ENCODE measurements at places on chromosomes 1 and 21.

- no peak for DNase-seq
Observed at GRCh38 chr1:111894497-111894896, 95.0 kb downstream of the KCND3 start.

GRCh38 chr1:14380408-14380807 is 218.1 kb upstream of the KAZN start:
- no peak for DNase-seq

- no peak for DNase-seq
Observed at GRCh38 chr21:32930673-32931072, 95.1 kb upstream of the OLIG2 start.

DNA sequence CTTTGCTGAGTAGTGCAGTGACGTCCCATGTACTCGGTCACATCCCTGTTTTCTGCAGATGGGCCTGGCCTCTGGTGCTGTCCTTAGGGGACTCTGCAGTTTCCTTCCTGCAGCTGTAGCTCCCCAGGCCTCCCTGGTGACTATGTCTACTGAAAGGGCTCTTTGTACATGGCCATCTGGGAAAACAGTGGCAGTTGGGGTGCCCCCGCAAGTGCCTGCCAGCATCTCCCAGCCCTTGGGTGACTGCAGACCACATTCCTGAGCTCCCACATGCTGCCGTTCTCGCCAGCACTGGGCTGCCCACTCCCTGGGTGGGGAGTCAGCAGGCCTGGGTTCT is 37.5 kb upstream of the KCNA10 start:
- no peak for DNase-seq

DNA sequence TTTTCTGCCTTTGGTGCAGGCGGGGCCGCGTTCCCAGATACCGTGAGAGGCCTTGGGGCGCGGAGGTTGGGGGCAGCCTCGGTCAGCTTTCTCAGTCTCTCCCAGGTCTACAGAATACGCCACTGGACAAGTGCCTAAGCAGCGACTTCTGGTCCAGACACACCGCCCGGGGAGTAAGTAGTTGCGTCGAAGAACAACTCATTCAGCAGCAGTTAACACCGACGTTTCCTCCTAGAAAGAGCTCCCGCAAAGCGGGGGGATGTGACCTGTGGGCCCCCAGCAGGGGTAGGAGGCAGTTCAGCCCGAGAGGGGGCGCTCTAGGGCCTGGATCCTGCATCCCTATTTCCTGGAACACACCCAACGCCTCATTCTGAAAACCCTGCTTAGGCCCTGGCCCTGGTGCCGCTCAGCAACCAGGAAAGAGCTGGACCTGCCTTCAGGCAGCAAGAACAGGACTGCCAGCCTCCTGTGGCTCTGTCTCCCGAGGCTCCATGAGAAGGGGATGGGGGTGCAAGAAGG is 6.5 kb upstream of the BARHL2 start:
- no peak for DNase-seq

GRCh38 chr21:44413566-44414290 is 41.6 kb upstream of the LRRC3 start:
- no peak for DNase-seq

DNA sequence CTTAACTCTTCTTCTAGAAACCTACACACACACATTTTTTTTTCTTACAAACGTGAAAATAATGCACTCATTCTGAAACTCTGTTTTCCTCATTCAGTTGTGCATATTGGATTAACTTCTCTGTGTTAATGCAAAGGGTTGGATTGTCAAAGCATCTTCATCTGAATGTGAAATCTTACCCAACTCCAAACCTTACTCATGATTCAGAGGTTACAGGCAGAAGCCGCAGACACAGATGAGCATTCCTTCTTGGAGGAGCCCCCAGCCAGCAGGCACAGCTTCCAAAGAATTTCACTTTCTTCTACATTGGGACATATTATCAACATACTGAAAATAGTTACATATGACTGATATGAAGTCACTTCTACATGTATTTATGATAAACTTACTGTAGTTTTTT is 15.7 kb downstream of the PATJ start:
- DNase-seq, result peak; percentile 57

GRCh38 chr1:220775240-220775853 is 11.4 kb upstream of the MTARC1 start:
- peak; percentile 13 for DNase-seq

- no peak for DNase-seq
Observed at GRCh38 chr1:205508227-205508714, 3.8 kb downstream of the CDK18 start.

DNA sequence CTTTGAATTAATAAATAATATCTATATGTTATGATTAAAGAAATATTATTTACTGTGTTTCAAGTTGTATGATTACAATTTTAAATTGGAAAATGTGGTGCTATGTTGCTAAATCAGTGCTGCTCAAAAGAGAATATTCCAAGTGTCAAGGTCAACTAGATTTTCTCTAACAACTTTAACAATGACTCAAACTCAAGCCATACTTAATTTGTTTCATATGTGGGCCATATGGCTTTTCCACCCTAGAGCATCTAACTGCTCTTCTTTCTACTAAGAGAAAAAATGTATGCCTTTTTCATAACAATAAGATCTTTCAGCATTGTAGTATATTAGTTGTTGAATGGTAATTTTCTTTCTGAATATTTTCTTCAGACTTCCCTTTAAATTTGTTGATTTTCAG is 8.3 kb upstream of the SYT14 start:
- DNase-seq, result peak; percentile 61

- DNase-seq, result peak; percentile 44
Observed at GRCh38 chr1:177181631-177182291, 11.0 kb downstream of the BRINP2 start.

DNA sequence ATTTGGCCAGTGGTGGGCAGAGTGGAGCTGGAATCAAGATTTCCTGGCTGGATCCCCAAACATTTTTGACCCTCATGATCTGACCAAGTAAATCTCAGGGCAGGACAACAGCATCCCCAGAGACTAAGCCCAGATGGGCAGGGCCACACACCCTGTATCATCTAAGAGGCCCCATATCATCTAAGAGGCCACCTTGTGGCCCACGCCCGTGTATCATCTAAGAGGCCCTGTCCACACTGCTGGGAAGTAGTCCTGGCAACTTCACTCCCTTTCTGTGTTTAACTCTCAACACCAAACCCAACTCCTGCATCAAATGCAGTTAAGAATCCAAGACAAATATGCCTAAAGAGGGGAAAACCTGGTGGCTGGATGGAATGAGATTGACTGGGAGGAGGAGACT is 81.6 kb upstream of the SSX2IP start:
- DNase-seq, result no peak

- DNase-seq, result no peak
Observed at GRCh38 chr1:209879539-209879938, 51.8 kb downstream of the UTP25 start.

- DNase-seq, result no peak
Observed at GRCh38 chr1:25989440-25990234, 8.2 kb downstream of the PAFAH2 start.

DNA sequence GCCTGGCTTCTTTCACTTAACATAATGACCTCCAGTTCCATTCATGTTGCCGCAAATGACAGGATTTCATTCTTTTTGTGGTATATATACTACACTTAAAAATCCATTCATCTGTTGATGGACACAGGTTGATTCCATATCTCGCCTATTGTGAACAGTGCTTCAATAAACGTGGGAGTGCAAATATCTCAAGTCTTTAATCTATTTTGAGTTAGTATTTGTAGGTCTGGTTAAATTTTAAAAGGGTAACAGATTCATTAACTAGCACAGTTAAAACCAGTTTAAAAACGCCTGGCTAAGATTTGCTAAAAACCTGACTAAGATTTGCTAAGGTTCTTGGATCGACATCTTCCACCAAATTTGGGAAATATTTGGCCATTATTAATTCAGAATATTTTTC is 45.7 kb downstream of the CRB1 start:
- DNase-seq, result no peak

- DNase-seq, result no peak
Observed at GRCh38 chr1:175801979-175802378, 58.6 kb upstream of the TNR start.

DNA sequence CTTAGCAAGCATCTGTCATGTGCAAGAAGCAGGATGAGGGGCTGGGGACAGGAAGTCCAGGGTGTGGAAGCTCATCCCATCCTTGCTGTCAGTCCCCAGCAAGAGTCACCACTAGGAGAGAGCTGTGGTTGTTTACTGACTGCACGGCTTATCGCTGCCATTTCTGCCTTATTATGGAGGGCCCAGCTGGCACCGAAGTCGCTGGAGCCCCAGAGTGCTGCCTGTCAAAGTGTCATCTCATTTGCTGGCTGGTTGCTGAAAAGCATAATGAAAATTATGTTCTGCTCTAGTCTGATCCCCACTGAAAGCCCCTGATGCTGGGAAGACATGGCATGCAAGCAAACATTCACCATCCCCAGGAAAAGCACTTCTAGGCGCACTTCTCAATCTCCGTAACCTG is 642.7 kb downstream of the NPHP4 start:
- no peak for DNase-seq

All from fibroblast of skin of right quadriceps (primary cell).